ENCODE measurements at places on chromosomes 4 and X.
A peak's percentile ranks its signal among the peaks of the same experiment; 100 is the strongest.

DNA sequence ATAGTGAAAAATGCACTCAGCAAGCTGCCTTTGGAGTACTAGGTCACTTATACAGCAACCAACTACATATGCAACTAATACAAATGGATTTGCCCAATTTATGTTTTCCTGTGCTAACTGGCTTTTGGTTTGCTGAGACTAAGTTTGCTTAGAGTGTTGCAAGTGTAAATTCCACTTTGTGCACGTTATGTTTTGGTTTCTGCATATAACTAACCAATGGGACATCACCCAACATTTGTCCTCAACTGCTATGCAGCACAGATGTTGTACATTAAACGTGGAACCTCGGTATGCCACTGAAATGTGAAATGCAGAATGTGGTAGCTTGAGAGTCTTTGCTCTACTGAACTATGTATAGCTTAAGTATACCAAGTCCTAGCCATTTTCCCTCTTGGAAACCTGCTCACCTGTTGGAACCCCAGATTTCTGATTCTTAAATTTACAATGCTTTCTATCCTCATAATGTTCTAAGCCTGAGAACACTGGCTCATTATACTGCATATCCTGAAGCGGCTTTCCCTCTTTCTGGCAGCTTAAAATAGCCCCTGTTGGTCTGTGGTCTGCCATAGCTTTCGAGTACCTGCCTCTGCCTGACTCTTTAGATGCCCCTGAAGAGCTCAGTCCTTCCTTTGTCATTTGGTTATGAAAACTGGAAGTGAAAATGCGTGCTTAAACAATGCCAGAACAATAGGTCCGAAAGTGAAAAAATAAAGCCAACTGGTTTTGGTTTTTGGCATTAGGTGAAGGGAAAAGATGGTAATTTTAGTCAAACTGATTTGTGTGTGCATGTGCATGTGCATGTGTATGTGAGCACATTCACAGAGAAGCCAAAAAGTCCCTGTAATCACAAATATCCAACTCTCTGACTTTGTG lies 158.0 kb downstream of the SH2D1A start:
- no peak for DNase-seq

DNA sequence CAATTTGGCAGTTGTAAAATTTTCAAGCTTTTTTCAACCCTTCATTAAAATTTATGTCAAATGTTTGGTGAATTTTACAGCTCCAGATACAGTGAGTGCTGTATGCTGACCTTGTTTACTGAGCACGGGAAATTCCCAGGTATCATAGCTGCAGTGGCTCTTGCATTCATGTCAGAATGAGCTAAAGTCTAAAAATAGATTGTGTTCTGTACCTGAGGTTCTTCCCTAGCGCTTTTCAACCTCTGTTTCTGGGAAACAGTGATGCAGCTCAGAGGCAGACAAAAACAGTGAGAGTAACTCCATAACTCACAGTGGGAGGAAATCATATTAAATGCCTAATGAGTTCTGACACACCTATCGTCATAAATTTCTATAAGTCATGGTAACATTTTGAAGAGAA lies 393.8 kb upstream of the GNPDA2 start:
- no peak for DNase-seq

DNA sequence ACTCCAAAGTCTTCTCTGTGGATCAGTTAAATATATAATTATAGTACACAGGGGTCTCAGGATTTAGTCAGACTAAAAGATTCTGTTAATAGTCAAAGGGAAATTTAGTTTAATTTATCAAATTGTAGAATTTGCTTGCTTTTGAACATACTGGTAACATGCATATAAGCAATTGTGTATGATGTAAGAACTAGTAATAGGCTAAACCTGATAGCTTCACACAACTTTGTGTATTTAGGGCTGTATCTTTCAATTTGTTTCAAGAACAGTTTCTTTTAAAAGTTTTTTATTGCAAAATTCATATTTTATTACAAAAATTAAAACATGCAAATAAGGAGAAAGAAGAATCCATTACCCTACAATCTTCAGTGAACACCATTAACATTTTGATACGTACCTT lies 99.5 kb downstream of the CPE start:
- DNase-seq, result no peak

DNA sequence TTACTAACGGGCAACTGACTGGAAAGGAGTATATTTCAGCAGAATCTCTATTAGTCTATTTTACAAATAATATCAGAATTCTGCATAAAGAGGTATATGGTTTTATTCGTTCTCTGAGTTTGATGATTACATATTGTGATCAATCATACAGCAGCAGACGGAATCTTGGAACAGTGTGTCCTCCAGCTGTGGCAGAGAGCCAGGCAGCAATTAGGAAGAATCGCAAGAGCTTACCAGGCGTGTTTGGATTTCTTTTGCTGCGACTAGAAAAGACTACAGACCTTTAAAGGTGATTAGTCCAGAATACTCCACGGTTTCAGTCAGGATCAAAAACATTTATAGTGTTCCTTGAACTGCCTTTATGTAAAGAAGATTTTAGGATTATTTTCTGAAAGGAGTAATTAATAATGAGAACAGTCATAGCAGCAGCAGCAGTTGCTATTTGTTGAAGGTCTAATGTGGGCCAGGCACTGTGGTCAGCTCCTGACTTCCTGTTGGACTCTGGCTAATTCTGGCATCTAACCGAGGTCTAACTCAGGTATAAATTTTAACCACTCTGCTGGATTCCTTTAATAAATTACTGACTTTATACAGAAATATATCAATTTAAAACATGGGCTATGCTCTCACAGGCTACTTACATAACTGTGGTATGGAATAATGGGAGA lies 225.3 kb upstream of the CXorf66 start:
- no peak for DNase-seq

DNA sequence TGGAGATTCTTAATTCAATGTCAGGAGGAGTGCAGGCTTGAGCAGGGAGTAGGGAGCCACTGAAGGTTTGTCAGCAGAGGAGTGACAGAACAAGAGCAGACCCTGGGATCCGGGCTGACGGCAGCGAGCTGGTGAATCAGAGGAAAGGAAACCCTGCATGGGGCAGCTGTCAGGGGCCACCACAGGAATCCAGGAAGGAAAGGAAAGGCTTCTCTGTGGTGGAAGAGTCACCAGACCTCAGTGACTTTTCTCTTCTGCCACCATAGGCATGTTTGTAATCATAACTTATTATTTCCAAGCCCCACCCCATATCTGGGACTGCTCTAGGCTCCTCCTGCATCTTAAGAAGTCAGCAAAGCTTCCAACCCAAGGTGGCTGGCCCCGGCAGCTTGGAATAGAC lies 150.9 kb downstream of the BCOR start:
- DNase-seq, result no peak

- no peak for DNase-seq
These were observed 2675.7 kb downstream of the PCDH7 start for GRCh38 chr4:33395731-33396485.

DNA sequence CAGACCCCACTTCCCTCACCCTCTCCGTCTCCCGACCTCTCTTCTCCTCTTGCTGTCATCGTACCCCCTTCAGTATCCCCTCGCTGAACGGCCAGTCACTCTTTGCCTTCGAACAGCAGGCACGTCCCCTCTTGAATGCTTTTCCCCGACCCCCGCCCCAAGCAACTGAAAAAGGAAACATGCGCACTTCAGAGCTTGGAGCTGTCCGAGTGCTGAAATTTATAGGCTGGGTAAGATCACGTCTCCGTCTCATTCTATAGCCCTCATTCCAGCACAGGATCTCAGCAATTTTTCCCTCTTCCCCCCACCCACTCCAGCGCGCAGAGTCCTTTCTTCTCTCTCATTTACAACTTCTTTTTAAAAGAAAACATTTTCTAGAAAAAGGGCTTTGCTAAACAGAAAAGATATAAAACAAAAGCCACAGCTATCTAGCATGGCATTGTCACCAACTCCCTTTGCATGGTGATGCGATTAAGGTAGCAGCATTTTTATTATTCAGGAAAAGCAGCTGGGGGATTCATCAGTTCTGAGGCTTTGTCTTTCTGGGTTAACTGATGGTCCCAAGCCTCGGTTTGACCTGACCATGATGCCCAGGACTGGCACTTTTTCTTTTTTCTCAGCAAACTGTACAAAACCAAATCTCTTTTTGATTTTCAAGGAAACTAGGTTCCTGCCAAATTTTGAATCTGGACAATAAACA lies at the start of gene GLRA2:
Gene GLRA2 (plus strand): TSS at position 247 of the 700 bp plus-strand sequence. CDS start 522 bp downstream, outside the sequence.
- peak; percentile 23 for DNase-seq

Measured in suppressor macrophage (primary cell).